ENCODE measurements at places on chromosomes 3 and 15. TPM values are rescaled to one million over a fixed set of nuclear protein-coding genes. Genes with fewer than 3 reads are reported as not detected.

DNA sequence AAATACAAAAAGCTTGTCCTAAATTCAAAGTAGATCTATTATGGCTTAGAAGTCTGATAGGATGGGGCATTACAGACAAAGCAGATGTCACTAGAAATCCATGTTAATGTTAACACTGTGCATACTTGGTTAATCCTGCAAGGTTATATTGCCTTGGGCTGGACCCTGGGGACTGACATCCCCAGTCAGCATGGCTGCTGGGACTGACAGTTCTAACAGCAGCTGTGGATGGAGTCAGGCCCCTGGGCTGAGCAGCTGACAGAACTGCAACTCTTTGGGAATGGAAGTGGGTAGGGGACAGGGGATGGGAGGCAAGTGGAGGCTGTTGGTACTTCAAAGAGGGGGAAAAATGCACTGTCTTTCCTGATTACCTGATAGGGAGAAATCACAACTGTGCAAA, 7.5 kb downstream of the P2RY1 start:
- DNase-seq = no peak

DNA sequence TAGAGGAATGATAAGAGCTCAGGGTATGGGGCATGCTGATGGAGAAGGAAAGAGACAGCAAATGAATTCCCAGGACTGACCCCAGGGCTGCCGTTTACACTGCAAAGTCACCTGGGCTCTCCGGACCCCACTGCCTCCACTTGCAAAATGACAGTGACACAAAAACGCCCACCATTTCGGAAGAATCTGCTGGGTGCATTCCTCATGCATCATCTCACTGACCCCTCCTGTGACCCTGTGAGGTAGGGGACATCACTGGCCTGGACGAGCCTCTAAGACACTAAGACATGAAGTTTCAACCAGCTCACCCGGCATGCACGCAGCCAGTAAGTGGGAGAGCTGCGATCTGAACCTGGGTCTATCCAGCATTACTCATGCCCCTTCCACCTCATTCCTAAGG, 60.3 kb downstream of the PCSK6 start:
- DNase-seq = no peak

- no peak for DNase-seq
Observed at GRCh38 chr3:194274424-194275085, 76.6 kb downstream of the CPN2 start.

- DNase-seq = no peak
Observed at GRCh38 chr15:27082526-27082925, 111.5 kb downstream of the GABRG3 start.

DNA sequence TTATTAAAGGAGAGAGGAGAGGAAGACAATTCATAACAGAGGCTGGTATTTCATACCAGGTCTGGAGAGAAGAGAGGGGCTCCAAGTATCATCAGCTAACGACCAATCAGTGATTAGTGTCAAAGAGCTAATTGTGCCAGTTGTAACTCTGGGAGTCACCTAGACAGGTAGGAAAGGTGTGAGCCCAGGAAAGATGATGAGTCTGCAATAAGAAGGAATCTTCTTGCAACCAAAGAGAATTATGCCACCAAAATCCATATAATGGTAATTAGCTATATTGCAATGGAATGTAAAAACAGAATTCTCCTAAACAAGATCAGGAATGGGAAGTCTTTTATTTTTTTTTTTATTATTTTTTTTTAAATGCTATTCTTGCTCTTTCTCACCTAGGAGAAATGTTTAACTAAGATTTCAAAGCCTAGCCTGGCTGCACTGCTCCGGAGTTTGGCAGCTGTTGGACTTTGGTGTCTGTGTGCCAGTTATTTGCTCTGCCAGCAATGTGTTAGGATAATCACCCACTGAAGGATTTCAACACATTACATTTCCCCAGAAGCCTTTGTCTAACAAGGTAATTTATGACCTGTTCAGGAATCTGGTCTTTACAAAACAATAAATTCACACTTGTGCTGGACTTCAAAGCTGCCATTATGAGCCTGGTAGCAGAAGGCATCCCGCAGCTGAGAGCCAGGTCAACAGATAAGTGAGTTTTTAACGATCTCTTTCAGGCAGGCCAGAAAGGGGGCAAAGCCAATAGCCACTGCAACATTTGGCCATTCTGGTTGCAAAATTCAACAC, 89.4 kb downstream of the FOXB1 start:
- DNase-seq = no peak

DNA sequence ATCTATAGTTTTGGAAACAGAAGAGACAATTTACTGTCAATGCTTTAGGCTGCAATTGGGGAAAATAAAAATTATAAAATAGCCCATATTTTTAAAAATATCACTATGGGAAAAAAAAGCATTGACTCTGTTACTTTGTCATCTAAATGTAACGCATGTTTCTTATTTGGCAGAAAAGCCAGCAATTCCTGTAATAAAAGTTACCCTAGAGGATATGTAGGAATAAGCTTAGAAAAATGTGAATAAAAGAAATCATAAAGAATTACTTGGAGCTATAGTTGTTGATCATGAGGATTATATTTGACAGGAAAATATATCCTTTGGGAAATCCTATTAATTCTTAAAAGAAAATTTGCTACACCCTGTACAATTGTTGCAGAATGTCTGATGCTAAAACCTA, 515.4 kb upstream of the IL12A start:
- DNase-seq = no peak

The UROC1 gene
- not detected for total RNA-seq

The GABRG3 gene
- not detected for total RNA-seq
